GM19239 (cell line): ENCODE measurements at places on chromosomes 5 and 9.

GRCh38 chr9:13508681-13509080, 229.2 kb upstream of the MPDZ start:
- DNase-seq: no peak

DNA sequence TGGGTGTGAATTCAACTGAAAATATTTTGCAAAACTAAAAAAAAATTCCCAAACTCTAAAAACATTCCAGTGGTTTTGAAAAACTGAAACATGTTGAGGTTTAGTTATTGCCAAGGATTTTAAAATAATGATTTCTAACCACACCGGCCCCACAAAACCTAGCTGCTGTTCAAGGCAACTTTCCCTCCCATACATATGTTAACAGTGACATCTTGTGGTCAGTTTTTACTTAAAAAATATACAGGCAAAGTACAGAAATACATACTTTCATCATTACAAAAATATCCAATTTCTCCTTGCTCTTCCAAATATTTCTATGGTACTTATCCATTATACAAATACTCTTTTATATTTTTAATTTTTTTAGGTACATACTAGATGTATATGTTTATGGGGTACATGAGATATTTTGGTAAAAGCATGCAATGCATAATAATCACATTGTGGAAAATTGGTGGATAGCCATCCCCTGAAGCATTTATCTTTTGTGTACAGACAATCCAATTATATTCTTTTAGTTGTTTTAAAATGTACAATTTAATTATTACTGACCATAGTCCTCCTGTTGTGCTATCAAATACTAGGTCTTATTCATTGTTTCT, 34.4 kb upstream of the MRPS30 start:
- peak; percentile 3 for DNase-seq

DNA sequence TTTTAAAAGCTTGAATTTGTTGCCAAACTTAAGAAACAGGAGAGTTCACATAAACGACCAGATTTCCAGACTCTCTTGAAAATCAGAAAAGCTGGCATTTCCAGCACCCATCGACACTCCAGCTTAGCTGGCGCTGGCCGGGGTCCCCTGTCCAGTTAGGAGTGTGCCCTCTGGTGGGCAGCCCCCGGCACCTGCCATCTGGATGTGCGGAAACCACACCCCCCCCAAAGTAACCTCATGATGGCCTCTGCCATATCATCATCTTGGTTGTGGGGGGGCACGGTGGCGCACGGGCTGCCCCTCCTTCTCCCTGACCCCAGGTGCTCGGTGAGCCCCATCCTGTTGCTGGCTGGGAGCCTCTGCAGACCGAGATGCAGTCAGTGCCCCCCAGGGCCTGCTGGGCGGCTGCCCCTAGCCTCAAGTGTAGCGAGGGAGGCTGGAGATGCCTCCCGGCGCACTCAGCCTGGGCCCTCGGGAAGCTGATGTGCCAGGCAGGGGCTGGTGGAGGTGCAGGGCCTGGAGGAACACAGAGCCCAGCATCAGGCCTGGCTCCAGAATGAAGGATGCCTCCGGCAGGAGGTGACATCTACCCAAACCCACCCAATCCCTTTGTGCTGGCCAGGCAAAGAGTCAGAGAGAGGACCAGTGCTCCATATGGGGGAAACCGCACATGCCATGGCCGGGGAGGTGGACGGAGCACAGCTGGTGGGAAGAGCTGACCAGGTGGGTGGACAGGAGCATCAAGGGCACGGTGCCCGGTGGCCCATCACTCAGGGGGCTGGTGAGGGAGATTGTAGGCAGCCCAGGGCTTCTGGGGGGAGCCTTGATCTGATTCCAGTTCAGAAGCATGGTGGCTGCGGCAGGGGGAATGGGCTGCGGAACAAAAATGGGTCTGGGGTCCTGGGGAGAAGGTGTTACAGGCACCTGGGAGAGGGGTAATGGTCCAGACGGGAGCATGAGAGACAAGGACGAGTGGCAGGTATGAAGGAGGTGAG, 70.6 kb downstream of the ADAMTS2 start:
- no peak for DNase-seq

- DNase-seq: no peak
Observed at GRCh38 chr5:160627921-160628618, 206.4 kb downstream of the PTTG1 start.

- DNase-seq: no peak
Observed at GRCh38 chr9:132008184-132008803, 71.4 kb downstream of the MED27 start.

DNA sequence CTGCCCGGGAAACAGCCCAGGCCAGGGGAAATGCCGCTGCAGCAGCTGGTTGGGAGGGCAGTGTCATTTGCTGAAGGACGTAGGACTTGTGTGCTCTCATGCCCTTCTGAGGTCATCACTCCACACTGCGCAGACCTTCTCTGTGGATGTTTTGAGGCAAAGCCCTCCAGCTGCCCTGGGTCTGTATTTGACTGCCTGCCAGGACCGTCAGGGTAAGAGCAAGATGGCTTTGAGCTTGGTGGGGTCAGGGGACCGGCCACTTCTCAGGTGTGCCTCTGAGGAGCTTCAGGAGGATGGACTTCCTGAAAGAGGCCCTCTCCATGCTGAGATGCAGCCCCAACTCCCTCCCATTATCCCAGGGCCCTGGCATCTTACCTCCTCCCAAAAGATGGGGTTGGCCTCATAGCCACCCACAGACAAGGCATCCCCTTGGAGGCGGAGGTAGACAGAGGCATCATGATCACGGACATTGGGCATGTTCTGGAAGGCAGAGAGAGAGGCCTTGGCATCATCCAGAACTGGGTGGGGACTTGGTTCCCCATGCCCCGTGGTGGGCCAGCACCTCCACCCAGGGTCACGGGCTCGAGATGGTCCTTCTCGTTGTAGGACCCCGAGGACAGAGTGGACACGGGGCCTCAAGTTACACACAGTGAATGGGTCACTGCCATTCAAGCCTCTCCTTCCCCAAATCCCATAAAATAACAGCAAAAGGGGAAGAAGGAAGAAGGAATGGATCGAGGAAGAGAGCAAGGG, 19.4 kb downstream of the SARDH start:
- no peak for DNase-seq

DNA sequence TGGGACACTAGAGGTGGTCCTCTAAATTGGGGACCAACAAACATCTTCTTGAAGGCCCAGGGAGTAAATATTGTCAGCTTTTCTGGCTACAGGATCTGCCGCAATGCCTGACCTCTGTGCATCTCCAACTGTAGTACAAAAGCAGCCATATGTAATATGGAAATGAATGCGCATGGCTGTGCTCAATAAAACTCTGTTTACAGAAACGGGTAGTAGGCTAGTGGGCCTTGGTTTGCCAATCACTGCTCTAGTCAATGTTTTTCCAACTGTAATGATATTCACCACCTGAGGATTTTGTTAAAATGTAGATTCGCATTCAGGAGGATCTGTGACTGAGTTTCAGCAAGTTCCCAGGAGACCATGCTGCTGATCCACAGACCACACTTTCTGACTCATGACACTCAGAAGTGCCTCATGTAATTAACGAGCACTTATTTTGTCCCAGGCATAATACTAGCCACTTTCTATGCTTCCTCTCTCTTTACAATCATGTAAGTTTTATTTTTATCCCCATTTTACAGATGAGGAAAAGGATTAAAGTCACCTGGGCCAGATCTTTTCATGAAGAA, 96.9 kb downstream of the MED27 start:
- no peak for DNase-seq

DNA sequence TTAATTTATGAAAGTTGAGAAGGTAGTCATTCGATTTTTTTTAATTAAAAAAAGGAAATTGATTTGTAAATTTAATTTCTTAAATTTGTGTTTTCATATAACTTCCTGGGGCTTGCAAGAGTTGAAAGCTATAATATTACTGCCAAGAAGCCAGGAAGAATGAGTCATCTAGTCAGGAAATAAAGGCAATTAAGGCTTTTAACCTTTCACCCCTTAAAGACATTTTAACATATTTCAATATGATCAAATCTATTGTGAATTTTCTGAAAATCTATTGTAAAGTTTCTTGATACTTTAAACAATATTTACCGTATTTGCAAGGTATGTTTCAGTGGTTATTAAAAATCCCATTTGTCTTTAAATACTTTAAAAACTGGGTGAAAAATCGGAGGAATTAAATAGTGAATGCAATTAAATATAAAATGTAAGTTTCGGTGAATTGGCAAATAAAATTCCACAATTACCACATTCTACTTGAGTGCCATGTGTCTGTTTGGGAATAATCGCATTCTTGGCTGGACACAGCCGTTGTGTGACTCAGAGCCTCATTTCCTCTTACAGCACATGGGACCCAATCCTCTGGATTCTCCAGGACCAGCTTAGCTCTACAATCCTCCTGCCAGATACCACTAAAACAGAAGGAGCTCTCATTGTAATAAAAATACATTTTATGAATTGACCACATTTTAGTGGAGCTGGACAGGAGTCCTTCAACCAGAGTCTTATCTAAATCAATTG, 310.7 kb downstream of the HCN1 start:
- DNase-seq: no peak

DNA sequence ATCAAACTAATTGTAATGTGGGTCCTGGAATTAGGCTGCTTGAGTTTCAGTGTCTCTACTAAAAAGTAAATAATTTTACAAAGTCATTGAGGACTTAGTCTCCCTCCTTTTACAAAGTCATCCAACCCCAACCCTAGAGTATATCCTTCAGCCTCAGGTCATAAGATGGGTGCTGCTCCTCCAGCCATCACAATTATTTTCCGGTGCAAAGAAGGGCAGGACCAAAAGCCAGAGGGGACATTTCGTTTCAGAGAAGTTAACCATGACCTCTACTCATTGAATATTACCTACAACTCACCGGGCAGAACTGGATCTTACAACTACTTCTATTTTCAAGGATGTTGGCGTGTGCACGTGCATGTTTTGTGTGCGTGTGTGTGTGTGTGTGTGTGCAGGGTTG, 60.5 kb upstream of the TNFSF8 start:
- DNase-seq: no peak

DNA sequence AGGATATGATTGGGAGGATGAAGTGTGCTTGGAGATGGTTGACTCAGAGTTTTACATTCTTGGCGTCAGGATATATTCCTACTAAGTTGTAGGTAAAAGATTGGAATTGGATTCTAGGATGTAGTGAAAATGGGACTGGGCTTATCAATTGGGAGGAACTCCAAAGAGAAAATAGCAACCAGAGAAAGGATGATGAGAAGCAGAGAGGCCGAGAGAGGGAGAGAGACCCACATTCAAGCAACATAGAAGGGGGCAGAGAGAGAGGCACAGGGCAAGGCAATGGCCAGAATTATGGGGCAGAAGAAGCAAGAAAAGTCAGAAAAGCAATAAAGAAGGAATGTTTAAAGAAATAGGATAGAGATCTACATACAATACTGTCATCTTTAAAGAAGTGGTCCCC, 217.9 kb upstream of the ACTBL2 start:
- DNase-seq: no peak

DNA sequence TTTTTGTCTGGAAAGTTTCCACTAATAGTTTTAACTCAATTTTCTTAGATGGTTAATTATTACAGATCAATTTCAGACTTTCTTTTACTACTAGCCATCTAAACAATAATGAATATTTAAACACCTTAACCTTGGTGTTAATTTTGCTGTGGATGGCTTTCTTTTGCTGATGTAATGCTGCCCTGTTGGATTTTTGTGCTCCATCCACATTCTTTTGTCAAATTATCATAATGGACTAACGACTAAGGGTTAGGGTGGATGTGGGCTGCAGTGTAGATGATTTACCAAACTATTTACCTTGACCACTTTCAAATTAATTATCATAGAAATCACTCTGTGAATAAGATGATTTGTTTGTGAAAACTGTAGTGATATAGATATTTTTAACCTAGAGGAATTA, 15.6 kb upstream of the TMEM38B start:
- no peak for DNase-seq

DNA sequence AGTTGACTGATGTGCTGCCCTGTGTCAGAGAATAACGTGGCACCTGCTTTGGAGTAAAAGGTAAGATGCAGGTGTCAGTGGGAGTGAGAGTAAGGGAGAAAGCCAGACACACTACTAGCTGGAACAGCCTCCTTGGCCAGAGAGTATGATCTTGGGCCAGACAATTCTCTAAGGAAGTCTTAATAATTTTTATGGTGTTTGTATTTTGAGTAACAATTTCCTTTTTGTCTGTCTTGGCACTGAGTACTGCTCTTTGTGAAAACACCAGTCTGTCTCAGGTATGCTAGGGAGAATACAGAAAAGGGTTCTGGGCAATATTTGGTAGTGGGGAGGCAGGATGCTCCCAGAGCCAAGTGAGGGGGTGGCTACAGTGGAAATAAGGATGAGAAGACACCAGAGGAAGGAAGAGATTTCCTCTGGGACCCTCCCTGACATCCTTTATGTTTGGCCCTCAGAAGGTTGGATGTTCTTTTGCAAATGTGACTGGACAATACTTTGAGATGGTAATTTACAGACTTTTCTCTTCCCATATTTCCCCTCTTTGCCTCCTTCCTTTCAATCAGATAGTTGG, 20.6 kb upstream of the PRDM6 start:
- DNase-seq: no peak

- DNase-seq: peak; percentile 95
Observed at GRCh38 chr9:127802576-127803443, at the start of gene FPGS. Gene FPGS, plus strand, starts transcription at chr9:127802882. Its CDS starts 43 bp downstream, at chr9:127802925.

- DNase-seq: peak; percentile 61
Observed at GRCh38 chr9:33202552-33203201, 35.5 kb upstream of the B4GALT1 start.

DNA sequence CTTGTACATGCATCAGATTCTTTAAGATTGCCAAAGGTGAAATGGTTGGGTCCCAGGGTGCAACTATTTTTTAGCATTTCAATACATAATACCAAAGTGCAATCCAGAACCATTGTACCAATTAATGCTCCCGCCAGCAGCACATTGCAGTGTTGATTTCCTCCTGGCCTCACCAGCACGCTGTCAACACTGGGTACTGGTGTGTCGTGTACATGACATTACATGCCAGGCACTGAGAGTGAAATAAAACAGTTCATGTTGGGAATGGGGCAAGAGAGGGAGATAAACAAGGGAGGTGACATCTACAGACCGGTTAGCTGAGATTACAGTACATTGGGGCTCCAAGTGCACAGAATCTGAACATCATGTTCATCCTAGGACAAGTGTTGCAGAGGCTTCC, 37.8 kb downstream of the HMGCS1 start:
- no peak for DNase-seq

DNA sequence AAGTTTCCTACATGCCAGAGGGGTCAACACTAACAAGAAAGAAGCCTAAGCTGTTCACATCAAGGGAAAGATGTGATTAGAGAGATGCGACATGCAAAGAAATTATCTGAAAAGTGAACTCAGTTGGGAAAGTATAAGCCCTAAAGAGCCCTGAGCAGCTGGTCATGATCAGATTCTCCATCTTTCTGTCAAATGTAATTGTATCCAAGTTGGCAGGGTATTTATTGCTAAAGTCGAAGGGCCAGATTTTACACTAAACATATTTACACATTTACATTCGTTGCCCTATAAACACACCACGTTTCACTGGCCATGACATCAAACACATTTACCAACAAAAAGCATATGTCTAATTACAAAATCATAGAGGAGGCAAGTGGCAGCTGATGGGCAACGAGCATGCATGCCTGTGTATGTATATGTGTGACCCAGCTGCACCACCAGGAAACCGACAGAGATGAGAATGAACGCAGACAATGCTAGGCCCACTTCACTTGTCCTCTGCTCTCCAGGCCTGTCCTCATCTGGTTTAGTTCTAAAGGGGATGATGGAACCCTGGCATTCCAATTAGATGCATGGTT, 6.3 kb downstream of the FOXD1 start:
- no peak for DNase-seq
